ENCODE measurements at places on chromosomes 16 and 17.

DNA sequence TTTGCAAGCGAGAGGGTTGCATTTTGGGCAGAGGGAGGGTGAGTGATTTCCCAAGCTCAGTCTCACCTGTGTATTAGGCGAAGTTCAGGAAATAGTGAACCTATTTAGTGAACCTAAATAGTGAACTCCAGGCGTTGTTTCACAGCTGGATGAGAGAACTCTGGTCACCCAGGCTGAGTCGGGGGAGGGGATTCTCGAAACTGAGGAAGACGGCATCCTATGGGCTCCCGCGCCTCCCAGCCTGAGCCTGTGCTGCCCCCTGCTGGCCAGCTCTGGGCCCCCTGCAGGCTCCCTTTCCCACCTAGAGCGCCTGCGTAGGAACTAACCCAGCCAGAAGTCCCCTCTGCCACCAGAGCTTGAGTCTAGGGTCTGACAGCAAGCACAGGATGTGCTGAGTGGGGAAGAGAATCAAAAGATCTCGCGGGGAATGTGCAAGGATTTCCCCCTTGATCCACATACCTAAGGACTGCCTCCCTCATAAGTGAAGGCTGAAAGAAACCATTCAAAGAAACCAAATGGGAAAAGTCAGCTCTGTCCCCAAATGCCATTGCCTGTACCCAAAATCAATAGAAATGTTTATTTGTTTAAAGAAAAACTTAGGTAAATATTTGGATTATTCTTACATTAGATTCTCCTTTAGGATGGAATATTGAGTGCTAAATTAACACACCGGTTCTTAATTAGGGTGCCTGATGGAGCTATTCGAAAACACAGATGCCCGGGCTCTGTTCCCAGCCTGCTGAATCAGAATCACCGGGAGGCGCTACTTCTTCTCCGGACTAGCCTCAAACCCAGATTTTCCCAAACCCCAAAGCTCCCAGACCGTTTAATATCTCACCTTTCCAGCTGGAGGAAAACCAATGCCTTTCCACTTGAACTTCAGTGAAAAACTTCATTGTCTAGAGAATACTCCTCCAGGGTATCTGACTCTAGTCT lies 14.8 kb upstream of the MARVELD3 start:
- peak; percentile 72 for DNase-seq

DNA sequence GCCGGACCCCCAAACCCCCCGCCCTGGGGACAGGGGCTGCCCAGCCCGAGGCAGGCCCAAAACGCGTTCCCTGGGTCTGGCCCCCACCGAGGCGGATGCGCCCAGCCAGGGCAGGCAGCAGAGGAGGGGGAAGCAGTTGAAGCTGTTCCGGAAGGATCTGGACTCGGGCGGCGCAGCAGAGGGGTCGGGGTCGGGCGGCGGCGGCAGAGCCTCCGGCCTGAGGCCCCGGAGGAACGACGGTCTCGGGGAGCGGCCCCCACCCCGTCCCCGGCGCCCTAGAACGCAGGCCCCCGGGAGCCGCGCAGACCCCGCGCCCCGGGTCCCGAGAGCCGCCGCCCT lies 22.9 kb upstream of the ZFPM1 start:
- no peak for DNase-seq

DNA sequence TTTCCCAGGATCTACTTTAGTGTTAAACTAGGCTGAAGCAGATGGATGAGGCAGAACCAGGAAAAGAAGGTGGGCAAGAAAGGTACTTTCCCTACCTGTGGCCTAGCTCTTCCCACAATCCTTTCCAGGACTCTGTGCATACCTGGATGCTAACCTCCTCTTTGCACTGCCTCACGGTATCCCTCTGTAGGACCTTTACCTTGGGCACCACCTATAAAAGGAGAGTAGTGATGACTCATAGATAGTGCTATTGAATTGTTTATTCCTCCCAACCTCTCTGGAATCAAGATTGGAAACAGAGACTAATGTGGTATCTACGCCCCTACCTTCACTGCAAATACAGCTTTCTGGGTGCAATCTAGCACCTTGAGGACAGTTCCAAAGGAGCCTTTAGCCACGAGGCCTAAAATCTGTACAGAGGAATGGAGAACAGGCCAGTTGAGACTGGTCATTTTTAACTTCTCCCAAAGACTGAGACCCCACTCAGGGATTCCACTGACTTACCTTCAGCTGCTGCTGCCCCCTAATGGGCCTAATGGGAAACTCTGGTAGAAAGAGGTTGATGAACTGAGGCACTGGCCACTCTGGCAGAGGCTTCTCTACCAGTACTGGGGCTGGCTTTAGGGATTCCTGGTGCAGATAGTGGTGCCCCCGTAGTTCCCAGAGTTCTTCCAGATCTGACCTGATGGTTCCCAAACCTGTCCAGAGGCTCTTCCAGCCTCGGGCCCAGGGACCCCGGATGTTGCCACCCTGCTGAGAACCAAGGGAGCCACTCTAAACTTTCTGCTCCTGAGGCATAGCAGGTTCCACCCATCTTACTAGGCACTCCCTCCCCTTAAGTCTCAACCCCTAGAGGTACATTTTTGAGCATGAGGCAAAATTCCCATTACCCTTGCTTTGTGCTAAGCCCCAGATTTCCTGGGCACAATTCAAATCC lies 781 bp downstream of the RSKR start:
- peak; percentile 46 for DNase-seq

DNA sequence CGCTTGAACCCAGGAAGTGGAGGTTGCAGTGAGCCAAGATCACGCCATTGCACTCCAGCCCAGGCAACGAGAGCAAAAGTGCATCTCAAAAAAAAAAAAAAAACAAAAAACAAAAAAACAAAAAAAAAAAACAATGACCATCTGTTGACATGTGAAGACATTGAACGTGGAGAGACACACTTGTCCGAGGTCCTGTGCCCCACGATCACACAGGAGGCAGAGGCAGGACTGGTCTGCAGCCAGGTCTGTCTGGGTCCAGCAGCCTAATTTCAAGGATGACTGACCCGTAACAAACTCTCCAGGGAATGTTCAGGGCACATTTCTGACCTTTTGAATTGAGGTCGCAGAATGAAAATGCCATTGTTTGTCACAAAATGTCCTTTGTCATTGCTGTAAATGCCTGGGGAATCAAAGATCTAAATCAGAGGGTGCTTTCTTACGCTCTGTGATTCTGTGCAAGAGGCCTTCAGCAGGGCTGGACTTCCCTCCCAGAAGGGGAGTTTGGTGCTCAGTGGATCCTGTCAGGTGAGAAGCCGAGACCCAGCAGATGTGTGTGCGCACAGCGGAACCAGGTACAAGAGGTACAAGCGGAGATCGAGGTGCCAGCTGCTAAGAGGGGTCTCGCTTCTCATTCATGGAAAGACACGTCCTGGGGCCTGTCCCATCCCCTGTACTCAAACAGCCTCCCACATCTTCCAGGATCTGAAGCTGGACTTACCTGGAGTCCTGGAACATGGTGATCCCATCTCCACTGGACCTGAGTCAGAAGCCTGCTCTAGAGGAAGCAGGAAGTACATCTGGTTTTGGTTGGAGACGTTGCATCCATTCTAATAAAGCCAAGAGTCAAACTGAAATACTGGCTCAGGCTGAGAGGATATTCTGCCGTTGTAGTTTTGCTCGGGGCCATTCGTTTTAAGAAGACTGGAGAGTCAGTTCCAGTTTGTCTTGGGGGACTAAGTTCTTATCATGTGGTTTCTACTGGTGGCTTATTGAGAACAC lies 95.8 kb downstream of the IRF8 start:
- no peak for DNase-seq

DNA sequence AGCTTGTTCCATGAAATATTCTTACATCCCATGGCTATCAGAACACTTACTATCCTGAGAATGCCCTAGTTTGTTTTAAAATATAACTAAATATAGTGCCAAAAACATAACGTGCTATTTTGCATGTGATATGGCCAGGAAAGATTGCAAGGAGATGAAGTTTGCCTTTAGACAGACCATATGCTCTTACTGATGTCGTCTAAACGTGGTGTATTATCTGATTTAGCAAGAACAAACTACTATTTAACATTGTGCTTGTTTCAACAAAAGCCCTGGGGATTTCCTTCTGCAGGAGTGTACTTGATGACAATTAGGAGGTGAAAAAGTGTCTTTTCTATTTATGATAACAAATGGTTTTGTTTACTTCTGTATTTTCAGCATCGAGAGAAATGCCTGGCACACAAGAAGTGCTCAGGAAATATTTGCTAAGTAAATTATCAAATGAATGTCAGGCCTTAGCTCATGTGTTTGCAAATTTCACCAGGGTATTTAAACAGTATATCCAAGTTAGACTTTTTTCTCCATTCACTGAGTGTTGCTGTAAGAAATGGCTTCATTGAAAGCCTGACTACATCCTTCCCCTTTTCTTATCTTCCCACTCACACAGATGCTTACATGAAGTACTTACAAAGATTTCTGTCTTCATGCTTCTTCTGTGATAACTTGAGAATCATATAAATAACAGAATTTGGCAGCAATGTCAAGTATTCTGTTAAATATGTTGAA lies 1033.6 kb downstream of the CDH8 start:
- no peak for DNase-seq

DNA sequence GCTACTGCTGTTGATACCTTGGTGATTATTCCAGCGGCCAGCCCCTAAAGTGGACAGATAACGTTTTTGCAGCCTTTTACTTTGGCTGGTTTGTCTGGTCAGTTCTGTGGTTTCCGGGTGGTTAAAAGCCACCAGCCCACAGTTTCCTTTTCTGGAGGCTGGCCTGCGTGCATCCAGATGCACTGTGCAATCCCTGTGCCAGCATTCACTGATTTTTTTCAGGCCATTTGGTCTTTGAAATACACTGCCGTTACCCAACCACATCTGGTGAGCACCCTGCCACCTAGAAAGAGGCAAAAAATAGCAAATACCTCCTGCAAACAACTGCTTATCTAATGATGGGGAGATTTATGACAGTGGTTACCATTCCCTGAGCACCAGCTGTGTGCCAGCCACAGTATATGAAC lies 797 bp downstream of the NUDT7 start:
- no peak for DNase-seq

DNA sequence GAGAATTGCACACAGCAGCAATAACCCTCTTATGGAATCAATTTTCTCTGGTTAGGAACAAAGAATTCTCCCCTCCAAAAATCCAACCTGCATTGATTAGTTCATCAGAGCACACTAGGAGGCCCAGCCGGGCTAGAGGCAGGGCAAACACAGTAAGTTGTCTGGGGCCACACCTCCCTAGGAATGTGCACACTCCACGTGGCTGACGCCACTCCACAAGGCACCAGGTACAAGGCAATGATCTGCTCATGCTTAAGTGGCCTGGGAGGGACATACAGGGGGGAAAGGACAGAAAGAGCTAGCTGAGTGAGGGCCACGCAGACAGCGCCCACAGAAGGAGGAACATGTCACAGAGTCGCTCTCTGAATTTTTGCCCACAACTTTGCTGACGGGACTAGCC lies 107.6 kb downstream of the SLC39A11 start:
- no peak for DNase-seq

DNA sequence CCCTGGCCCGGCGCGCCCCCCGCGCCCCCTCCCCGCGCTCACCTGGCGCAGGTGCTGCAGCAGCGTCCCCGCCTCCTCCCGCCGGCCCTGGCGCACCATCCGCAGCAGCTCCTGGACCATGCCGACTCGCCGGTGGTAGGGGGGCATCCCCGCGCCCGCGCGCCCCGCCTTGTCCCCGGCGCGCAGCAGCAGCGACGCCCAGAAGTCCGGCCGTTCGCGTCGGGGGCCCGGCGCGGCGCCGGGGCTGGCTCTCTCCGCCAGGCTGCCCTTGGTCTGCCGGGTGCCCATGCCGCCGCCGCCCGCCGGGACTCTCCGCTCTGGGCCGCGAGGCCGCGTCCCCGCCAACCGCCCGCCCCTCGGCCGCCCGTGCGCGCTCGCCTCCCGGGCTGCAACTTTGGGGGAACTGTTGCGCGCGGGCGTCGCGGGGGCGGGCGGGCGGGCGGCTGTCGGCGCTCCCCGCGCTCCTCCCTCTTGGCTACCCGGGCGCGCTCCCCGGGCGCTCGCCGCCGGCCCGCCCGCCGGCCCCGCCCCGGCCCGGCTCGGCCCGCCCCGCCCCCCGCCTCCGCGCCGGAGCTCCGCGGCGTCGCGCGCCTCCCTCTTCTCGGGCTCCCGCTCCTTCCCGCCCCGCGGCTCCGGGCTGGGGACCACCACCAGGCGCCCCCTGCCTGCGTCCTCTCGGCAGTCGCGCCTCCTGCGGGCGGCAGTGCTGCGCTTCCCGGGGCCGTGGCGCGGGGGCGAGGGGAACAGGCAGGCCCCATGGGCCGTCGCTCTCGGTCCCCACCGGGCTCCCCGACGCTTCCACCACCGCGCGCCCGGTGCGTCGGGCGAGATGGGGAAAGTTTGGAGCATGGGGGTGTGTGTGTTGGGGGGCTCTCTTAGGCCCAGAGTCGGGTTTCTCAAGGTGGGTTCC lies at the start of gene LRRC75A:
Gene LRRC75A (minus strand): TSS at position 491 of the 910 bp plus-strand sequence. CDS start 203 bp downstream, at position 288.
- peak; percentile 42 for DNase-seq

GRCh38 chr17:2450016-2450650 lies 49.3 kb upstream of the MNT start:
- no peak for DNase-seq

GRCh38 chr17:40547079-40547784 lies 18.0 kb downstream of the CCR7 start:
- peak; percentile 77 for DNase-seq

GRCh38 chr17:29709866-29710519 lies 87.3 kb upstream of the CORO6 start:
- DNase-seq = no peak

DNA sequence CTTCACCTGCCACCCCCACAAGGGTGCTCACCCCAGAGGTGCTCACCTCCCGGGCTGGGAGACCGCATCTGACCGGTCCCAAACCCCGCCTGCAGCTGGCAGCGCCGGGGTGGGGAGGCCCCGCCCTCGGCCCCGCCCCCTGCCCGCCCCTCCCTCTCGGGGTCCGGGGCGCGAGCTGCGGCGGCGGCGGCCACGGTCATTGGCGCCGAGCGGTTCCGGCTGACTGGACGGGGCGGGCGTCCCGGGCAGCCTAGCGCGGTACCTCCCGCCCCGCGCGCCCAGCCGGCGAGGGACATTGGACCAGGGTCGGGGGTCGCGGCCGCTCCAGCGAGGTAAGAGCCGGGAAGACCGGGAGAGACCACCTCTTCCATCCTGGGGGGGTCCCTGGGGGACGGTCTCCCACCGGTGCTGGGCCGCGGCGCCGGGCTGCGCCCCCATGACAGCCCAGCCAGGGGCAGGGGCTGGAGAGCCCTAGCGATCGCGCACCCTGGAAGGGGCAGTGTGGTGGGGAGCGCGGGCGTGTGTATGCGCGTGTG lies at the start of gene CACNG5:
Gene CACNG5 (plus strand): TSS at position 199 of the 536 bp plus-strand sequence. CDS start 42,216 bp downstream, outside the sequence.
- DNase-seq = no peak
